Aorta (tissue), 5 donors: ENCODE measurements at places on chromosomes 1 and 21. TPM values are rescaled to one million over a fixed set of nuclear protein-coding genes. Genes with fewer than 3 reads are reported as not detected.

GRCh38 chr21:32779983-32780382, 8.4 kb upstream of the PAXBP1 start:
- no peak for DNase-seq

DNA sequence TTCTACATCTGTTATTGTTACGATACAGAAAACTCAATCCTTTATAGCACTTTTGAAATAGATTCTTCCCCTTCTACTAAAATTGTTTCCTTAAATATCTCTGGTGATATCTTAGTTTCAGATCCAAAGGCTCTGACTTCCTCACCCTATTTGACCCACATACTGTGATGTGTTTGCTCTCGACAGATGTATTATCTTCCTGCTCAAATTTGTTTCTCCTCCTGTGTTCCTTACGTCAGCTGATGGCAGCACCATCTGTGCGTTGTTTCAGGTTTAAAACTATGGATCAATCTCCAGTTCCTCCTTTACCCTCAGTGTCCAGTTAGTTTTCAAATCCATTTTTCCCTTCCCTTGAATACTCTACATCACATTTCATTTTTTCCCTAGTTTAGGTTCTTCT, 274.4 kb downstream of the RYR2 start:
- DNase-seq: no peak

DNA sequence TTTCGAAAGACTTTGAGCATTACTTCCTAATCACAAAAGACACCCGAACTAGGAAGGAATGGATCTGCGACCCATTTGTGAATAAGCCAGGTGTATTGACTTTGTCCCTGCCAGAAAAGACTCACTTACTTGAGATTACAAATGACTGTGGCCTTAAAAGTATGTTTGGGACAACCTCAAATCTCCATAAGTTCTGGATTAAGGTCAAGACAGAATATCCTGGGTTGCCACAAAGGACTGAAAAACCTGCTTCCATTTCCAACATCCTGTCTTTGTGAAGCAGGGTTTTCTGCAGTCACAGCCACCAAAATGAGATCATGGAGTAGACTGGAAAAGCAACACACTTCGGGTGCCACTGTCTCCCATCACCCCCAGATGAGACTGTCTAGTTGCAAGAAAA, 537.4 kb upstream of the ZRANB2 start:
- DNase-seq: no peak

GRCh38 chr1:232306269-232306961, 323.5 kb downstream of the SIPA1L2 start:
- DNase-seq: peak; percentile 56

DNA sequence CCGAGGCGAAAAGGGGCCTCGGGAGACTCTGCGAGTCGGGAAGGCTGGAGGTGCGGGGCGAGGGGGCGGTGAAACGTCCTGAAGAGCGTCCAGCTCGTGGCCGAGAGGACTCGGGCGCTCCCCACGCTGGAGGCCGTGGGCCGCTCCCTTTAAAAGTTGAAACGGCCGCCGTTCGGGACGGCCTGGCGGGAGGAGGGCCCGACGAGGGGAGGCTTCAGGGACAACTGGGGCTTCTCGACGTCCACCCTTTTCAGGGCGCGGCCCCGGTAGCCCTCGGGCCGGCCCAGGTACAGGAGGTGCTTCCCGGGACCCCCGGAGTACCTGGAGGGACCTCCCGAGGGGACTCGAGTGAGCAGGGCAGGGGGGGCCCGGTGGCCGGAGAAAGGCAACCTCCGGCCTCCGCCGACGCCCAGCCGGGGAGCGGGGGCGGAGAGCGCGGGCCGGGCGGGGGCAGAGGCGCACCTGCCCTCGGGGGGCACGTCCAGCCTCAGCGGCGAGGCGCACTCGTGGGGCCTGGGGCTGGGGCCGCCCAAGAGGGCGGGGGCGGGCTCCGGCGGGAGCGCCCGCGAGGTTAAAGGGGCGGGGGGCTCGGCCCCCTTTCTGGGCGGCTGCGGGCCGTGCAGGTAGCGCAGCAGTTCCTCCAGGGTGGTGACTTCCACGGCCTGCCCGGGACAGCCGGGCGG, 14.0 kb downstream of the SEMA6C start:
- DNase-seq: peak; percentile 50

Gene TLR5
- total RNA-seq: 4.9 TPM

Gene CFAP410
- 20.9 TPM for total RNA-seq

Gene MPC2
- total RNA-seq: 48.2 TPM

DNA sequence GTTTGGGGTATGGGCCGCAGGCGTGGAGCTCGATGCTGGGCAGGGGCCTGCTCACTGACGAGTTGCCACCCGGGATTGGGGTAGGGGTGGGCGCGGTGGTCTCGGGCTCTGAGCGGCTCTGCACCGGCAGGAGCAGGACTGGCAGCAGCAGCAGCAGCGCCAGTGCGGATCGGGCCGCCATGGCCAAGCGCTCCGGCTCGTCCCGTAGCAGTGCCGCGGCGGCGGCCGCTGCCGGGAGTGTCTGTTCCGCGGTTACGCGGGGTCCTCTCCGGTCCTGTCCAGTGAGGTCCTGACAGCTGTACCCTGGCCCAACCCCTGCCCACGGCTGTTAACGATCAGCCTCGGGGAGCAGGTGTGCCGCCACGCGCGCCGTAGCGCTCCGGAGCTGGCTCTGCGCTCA, 26.5 kb downstream of the ADARB1 start:
- DNase-seq: no peak

- DNase-seq: no peak
Measured at GRCh38 chr1:26388791-26389445, 16.4 kb upstream of the ZNF683 start.

Gene DIO1
- total RNA-seq: not detected
